ENCODE measurements at places on chromosomes 3 and 15. TPM values are rescaled to one million over a fixed set of nuclear protein-coding genes. Genes with fewer than 3 reads are reported as not detected.

Gene IL16
- total RNA-seq = 0.62 TPM

Gene TIMP4
- 2.5 TPM for total RNA-seq

DNA sequence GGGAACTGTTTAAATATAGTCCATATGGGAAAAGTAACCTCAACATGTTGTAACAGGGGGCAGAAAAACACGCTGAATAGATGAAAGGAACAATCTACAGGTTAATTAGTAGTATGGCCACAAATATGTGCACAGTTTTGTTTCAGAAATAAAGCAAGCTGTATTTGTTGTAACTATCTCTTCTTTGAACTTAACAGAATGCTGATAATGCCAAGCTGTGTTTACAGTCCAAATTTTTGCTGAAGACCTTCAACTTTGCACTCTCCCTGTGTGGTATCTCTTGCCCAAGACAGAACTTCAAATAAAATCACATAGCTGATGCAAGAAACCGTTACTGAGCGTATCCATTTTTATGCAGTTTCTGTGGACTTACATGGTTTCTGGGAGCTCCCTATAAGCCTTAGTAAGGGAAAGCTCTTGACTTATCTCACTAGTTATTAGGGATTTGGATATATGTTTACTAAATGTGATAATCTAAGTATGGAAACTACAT is 425.4 kb upstream of the TPRG1 start:
- DNase-seq = no peak

DNA sequence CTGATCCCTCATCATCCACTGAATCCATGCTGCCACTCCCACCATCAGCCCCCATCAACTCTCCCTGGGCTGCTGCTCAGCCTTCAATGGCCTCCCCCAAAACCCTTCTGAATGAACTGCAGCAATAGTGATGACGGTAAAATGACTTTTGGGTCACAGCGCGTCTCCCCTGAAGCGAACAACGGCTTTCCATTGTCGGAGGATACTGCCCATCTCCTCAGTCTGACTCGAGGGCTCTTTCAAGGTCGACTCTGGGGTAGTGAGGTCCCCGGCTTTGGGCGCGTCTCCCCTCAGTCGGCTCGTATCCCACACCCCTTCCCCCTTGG is 57.2 kb upstream of the ZBTB38 start:
- DNase-seq = no peak

DNA sequence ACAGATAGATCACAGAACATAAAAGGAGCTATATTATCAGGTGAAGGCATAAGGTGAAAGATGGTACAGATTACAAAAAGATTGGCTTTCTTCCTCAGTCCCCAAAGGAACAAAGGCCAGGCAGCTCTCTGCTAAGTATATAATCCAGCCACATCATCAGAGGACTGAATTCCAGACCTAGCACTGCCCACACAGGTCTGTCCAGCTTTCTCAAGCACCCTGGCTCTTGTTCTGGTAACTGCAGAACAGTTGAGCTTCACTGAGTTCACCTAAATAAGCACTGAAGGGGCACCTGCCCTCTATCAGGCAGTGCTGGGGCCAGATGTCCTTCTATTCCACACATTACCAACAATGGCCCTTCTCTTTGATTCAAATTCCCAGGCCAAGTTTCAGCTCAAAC is 6.3 kb downstream of the DUOXA1 start:
- no peak for DNase-seq

GRCh38 chr3:139020036-139020867 is 474 bp downstream of the PRR23B start:
- no peak for DNase-seq

DNA sequence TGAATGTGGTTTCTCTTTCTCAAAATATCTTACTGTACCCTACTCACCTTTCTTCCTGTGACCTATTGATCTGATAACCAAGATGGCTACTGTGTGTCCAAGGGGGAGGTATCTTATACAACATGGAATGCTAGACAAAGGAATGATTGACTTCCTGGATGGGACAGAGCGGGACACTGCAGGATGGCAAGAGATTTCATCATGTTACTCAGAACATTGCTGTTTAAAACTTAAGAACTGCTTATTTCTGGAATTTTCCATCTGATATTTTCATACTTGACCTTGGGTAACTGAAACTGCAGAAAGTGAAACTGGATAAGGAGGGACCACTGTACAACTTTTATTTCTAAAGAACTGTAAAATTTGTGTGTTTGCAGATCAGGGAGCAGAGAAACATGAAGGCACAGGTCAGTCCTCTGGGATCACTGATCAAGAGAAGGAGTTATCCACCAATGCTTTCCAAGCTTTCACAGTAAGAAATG is 18.5 kb downstream of the CNOT10 start:
- DNase-seq = no peak

GRCh38 chr3:4748701-4749378 is 230.4 kb upstream of the BHLHE40 start:
- DNase-seq = peak; percentile 30

GRCh38 chr3:71560665-71561064 is 22.9 kb downstream of the FOXP1 start:
- no peak for DNase-seq

DNA sequence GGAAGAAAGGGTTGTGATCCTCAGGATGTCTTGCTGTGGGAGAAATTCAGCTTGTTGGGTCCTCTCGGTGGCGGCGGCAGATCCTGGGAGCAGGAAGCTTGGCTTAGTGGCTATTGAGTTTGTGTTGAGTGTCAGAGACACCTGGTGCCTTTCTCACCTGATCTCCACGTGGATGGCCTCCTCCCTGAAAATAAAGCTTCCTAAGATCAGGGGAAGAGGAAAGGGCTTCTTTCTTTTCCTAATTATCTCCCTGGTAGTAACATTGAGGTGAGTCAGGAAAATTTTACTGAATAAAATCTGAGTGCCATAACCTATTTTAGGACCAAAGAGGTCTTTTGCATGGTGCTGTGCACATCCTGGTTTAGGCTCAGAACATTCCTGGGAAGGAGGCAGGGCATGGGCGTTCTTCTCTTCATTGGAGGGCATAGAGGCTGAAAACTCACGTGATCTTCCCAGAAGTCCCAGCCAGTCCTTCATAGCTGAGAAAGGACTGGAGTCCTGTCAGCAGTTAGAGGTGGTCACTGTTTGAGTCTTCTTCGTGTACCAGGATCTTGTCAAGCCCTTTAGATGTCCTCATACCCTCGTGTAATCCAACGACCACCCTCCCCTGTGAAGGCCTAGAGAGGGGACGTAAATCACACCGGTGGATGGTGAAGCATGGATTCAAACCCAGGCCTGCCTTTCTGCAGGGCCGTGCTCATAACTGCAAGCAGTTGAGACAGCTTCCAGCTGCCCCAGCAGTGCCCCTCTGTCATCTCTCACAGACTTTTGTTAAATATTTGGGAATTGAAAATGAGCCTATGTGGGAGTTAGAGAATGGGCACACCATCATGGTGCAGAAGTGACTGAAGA is 1.1 kb downstream of the CMTM8 start:
- no peak for DNase-seq
